ENCODE measurements at places on chromosomes 3 and 15. TPM values are rescaled to one million over a fixed set of nuclear protein-coding genes. Genes with fewer than 3 reads are reported as not detected.

The ARHGAP31 gene
- total RNA-seq = 23.5 TPM

The RETNLB gene
- total RNA-seq = not detected

The CPNE9 gene
- not detected for total RNA-seq

The CHAC1 gene
- total RNA-seq = 4.7 TPM

The CRELD1 gene
- 13.2 TPM for total RNA-seq

The PRSS50 gene
- total RNA-seq = not detected

Measured in fibroblast of the aortic adventitia (primary cell).